ENCODE measurements at places on chromosomes 2 and 18.

GRCh38 chr2:201171259-201171814 is 11.6 kb upstream of the CASP10 start:
- no peak for DNase-seq

DNA sequence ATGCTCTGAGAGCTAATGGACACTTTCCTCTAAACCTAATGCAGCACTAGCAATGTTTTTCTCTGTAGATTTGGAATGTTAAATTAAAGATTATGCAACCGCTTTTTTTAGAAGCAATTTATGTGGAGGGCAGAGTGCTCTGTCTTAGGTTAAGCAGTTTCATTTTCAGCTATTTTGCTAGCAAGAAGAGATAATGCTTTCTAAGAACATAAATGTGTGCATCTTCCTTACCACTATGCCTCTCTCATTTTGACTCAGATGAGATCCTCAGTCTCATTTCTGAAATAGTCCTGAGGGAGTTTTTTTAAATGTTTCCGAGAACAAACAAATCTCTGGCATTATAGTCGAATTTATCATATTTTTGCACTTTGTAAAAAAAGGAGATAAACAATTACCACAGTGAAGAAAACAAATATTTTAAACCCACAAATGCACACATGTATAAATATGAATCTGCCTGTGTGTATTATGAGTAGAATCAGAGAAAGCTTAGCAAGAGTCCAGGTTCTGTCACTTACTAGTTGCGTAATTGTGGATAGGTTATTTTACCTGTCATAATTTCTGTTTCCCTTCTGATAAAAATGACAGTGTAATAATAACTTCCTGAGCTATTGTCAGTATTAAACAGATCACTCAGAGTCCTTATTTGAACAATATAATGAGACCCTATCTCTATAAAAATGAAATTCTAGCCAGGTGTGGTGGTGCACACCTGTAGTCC is 207.7 kb upstream of the CRIM1 start:
- no peak for DNase-seq

- DNase-seq = no peak
Measured at GRCh38 chr2:189134485-189134884, 45.1 kb downstream of the COL5A2 start.

- peak; percentile 31 for DNase-seq
Measured at GRCh38 chr2:120768112-120769048, 32.7 kb downstream of the GLI2 start.

DNA sequence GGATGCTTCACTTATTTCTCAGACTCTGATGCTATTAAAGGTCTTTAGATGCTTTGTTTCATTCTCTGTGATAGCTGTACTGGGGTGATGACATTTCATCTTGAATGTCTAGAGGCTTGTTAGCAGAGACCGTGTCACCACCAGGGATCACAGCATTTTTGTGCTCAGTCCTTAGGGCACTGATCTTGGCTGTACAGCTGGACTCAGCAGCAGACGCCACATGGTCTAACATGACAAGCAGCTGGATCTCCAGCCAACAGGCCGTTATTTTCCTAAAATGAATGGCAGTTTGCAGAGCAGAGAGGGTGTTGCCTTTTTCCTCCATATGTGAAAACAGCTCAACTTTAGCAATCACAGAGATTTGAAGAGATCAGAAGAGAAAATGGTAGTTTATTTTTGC is 491.8 kb downstream of the CDH2 start:
- DNase-seq = no peak

DNA sequence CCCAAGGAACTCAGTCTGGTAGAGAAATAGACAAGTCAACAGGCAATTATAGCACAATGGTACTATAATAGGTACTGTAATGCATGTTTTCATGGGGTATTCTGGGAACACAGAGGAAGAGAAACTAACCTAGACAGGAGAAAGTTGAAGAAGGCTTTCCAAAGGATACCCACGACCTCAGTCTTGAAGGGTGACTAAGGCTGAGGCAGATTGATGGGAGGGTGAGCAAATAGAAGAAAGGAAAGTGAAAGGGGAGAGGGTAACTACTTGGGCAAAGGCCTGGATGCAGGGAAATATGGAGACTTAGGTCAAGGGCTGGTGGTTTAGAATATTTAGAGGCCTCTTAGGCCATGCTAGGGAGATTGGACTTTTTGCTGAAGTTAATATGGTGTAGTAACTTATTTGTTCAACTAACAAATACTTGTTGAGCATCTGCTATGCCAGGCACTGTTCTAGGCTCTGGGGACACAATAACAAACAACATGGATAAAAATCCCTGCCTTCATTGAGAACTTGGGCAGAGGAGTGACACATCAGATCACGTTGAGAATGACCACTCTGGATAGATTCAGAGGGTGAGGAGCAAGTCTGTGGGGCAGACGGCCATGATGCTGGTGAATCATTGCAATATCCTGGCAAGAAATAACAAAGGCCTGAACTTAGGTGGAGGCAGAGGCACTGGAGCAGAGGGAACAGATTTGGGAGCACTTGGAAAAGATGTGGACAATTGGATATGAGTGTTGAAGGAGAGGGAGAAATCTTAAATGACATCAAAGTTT is 56.4 kb downstream of the PLB1 start:
- DNase-seq = no peak

GRCh38 chr2:107607054-107607453 is 219.6 kb upstream of the RGPD4 start:
- DNase-seq = no peak

DNA sequence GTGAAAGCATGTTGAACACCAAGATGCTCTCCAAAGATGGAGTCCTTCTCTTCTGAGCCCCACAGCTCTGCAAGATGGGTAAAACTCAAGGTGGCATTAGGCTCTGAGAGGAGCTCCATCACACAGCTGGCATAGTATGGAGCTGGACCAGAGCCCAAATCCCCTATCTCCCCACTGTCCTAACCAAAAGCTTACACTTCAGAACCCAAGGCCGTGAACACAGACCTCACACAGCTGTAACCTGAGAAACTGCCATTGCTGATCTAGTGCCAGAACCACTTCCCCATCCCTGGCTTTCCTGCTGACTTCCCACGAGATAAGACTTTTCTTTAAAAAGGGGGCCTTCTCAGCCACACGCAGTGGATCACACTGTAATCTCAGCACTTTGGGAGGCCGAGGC is 25.0 kb downstream of the TTC32 start:
- DNase-seq = no peak

GRCh38 chr18:40235323-40235722 is 1719.7 kb upstream of the PIK3C3 start:
- DNase-seq = no peak

DNA sequence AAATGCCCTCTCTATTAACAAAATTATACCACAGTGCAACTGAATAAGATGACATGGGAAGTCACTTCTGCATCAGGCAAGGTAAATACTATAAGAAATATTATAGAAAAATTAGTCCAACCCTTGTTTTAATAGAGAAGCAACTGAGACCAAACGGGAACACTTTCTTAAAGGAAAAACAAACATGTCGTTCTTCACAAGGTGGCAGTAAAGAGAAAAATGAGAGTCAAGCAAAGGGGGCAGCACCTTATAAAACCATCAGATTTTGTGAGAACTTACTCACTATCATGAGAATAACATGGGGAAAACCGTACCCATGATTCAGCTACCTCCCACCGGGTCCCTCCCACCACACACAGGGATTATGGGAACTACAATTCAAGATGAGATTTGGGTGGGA is 481.7 kb upstream of the CRIM1 start:
- no peak for DNase-seq

DNA sequence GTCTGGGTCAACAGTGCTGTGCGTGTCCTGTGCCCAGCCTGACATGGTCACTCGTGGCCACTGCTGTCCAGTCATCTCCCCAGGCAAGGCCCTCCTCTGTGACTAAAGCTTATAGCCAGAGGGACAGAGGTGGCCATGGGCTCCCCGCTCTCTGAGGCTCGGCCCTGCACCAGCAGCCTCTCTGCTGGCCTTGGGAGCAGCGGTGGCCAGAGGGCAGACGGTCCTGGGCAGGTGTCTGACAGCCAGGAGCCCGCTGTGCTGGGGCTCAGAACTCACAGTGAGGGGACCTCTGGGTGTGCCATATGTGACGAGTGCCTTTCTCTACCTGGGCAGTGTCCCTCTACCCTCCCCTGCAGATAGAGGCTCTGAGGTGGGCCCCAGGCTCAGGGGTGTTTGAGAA is 98.7 kb downstream of the FAM210A start:
- no peak for DNase-seq

GRCh38 chr18:13565228-13565627 is 161.1 kb downstream of the FAM210A start:
- peak; percentile 80 for DNase-seq

DNA sequence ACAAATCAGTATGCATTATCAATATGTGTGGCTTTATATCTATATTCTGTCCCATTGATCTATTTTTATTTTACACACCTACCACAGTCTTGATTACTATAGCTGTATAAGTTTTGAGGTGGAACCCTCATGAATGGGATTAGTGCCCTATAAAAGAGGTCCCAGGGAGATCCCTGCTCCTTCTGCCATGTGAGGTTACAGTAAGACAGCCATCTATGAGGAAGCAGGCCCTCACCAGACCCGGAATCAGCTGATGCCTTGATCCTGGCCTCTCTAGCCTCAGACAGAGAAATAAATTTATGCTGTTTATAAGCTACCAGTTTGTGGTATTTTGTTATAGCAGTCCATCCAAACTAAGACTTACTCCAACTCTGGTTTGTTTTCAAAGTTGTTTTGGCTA is 54.9 kb downstream of the HNRNPLL start:
- no peak for DNase-seq

- DNase-seq = no peak
Measured at GRCh38 chr2:66438498-66438833, 3.5 kb downstream of the MEIS1 start.

- no peak for DNase-seq
Measured at GRCh38 chr18:7516266-7517117, 50.6 kb upstream of the PTPRM start.

DNA sequence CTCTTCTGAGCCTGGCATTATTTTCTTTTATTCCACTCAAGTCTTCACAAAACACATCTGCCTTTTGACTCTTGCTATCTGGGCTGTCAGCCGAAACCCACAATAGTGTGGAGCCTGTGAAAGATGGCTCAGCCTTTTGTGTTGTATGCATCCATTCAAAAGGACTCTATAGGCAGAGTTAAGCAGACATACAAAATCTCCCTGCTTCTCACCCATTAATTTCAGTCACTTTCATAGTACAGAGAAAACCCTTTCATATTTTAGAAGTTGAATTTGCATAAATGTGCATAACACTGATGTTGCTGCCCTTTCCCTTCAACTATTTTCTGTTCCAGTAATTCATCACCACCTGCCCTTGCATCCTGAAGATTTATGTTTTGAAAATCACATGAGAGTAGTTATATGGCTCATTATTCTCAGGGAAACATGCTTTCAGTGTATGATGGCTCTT is 154.6 kb downstream of the EVA1A start:
- DNase-seq = no peak

DNA sequence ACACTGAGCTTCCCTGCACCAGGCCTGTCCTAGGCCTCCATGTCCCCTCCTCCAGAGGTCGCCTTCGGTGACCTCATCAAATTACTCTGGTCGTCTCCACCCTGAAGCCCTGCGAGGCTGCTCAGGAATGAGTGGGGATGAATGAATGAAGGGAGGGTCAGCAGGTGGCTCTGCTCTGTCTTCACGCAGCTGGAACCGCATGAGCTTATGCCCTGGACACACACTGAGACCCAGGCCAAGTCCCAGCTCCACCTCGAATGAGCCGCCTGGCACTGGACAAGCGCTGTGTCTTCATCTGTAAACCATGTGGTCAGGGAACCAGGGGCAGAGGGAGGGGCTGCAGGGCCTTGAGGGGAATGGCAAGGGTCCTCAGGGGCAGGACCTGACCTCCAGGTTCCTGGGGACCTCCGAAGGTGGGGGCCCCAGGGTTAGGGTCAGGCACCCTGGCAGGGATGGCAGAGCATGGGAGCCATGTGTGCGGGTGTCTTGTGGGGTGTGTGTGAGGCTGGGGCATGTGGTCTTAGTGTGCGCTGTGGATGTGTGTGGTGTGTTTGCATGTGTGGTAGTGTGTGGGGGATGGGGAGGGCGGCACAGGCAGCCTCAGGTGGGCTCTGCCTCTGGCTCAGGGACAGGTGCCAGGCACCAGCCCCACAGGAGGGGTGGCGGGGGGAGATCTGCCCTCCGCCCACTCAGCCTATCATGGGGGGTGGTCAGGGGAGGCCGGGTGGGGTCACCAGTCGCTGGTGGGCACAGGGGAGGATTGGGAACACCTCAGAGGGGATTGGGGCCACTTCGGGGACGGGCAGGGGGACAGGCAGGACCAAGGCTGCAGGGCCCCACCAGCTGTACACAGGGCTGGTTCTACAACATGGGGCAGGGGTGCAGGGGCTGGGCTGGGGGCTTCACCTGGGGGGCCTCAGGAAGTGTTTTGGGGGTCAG is 13.9 kb downstream of the ODC1 start:
- no peak for DNase-seq

- peak; percentile 85 for DNase-seq
Measured at GRCh38 chr18:35267161-35267651, 22.8 kb downstream of the ZSCAN30 start.
